ENCODE measurements at places on chromosomes 3 and 15.

GRCh38 chr3:138950006-138950644 lies 3.1 kb downstream of the FOXL2NB start:
- H3K4me3 ChIP-seq, result peak overlapping the region; percentile 31
- H3K36me3 ChIP-seq, result no peaks in the 10 kb centered on the region
- no peak overlapping the region for H3K27ac ChIP-seq
- H3K4me1 ChIP-seq, result peaks cover 22% of the 10 kb centered on the region
- no peak for DNase-seq
- H3K27me3 ChIP-seq, result peaks cover 19% of the 10 kb centered on the region

DNA sequence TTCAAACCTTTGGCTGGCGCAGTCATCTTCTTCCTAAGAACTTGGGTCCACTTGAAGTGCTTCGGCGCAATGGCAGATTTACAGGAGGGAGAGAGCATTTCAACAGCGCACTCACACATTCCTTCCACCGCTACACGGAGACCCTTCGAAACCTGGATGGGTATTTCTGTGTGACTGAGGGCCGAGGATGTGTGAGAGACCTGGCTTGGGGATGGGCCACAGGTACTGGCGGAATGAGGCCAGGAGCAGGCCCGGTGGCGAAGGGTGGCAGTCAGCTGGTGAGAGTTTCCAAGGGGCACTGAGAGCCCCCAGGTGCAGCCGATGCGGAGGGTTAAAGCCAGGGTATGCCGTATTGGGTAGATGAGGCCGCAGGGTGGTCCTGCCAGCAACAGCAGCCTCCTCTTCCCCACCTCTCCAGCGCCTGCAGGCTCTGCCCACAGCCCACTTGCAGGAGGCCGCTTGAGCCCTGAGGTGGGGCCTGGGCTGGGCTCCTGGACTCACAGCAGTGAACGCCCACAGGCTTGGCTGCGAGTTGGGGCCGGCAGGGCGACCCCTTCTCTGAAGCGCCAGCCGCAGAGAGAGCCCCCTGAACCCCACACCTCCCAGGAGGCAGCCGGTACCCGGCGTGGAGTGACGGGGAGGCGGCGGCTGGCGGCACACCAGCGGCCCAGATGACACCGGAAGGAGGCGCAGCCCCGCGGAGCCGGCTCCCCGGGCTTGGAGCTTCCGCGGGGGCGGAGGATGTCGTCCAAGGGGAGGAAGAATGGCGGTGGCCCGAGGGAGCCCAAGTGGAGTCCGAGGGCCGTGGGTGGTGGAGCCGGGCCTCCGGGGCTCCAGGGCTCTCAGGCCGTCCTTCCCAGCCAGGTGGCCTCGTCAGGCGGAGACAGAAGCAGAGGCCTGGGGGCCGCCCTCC lies 166.5 kb downstream of the NSMCE3 start:
- DNase-seq, result no peak
- H3K36me3 ChIP-seq, result no peaks in the 10 kb centered on the region
- peak overlapping the region; percentile 44 for H3K4me3 ChIP-seq
- peak overlapping the region; percentile 3 for H3K27ac ChIP-seq
- H3K27me3 ChIP-seq, result no peaks in the 10 kb centered on the region
- H3K4me1 ChIP-seq, result no peaks in the 10 kb centered on the region

DNA sequence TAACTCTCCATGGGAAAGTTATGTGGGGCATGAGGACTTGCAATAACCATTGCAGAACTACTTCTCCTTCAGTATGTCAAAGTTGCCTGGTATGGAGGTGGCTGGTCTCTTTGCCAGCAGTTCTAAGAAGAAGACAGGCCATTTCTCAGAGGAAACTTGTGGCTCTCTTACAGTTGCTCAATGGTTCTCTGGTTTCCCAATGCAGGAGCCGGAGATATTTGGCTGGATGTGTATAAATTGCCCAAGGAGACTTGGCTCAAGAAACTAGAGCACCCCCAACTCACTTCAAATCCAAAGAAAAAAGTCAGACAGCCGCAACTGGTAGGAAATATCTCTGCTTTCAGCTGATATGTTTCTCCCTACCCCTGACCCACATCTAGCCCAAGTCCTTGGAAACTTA lies 24.2 kb downstream of the WDR93 start:
- H3K36me3 ChIP-seq, result no peaks in the 10 kb centered on the region
- H3K27ac ChIP-seq, result no peak overlapping the region
- no peak for DNase-seq
- no peaks in the 10 kb centered on the region for H3K27me3 ChIP-seq
- H3K4me1 ChIP-seq, result no peaks in the 10 kb centered on the region

DNA sequence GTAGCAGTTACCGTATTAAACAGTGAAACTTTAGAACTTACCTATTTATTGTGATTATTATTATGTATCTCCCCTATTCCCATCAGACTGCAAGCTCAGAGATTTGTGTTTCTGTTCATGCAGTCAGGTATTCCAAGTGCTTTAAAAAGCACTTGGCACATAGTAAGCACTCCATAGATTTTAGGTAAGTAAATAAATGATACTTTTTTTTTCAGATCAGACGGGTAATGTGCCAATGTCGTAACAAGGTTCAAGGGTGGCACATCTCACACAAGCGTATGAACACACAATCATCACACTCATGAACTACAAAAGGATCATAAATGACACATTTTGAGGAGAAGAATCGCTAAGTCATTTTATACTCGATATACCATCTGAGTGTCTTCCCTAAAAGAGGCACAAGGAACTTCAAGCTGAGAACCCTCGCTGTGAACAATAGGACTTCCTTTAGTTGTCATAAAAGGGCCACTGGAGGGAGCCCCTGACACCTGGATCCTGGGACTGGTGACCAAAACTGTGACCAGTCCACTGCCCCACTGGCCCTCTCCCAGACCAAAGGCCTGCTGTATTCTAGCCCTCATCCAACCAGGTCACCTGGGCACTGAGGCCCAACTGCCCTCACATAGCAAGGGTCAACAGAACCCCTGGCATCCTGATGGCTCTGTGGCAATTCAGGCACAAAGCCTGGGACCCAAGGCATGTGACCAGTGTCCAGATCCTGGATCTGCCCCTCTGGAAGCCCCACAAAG lies 32.1 kb downstream of the KIF9 start:
- H3K4me3 ChIP-seq, result no peak overlapping the region
- no peak for DNase-seq
- H3K4me1 ChIP-seq, result no peaks in the 10 kb centered on the region
- no peak overlapping the region for H3K27ac ChIP-seq

GRCh38 chr3:66390013-66390412 lies 110.8 kb downstream of the LRIG1 start:
- H3K27me3 ChIP-seq, result no peaks in the 10 kb centered on the region
- no peak for DNase-seq
- peaks cover 27% of the 10 kb centered on the region for H3K4me1 ChIP-seq
- no peak overlapping the region for H3K4me3 ChIP-seq
- H3K36me3 ChIP-seq, result peaks cover 25% of the 10 kb centered on the region
- H3K27ac ChIP-seq, result no peak overlapping the region

DNA sequence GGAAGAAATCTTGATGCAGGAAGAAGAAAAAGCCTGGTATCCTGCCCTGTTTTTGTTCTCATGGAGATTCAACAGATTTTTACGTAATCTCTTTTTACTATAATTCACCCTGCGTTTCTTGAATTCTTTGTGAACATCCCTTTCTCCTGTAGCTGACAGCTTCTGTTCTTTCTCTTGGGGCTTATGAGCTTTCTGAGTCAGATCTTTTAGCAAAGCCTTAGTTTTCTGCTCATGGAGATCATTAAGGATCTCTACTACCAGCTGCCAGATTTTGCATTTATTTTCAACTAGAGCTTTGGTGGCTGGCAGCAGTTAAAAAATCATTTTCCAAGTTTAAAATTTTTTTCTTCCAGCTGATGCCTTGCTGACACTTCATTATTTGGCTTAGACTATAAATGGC lies 51.6 kb downstream of the MOBP start:
- no peaks in the 10 kb centered on the region for H3K27me3 ChIP-seq
- DNase-seq, result no peak
- no peak overlapping the region for H3K4me3 ChIP-seq
- no peaks in the 10 kb centered on the region for H3K36me3 ChIP-seq

- no peak overlapping the region for H3K4me3 ChIP-seq
- no peak overlapping the region for H3K27ac ChIP-seq
- no peaks in the 10 kb centered on the region for H3K36me3 ChIP-seq
- no peaks in the 10 kb centered on the region for H3K4me1 ChIP-seq
- DNase-seq, result peak; percentile 64
- no peaks in the 10 kb centered on the region for H3K27me3 ChIP-seq
Measured at GRCh38 chr15:69668963-69669362, 216.3 kb downstream of the RPLP1 start.

GRCh38 chr15:101388046-101388445 lies 93.0 kb upstream of the SNRPA1 start:
- H3K4me3 ChIP-seq, result no peak overlapping the region
- no peaks in the 10 kb centered on the region for H3K36me3 ChIP-seq
- no peak overlapping the region for H3K27ac ChIP-seq
- H3K27me3 ChIP-seq, result no peaks in the 10 kb centered on the region

GRCh38 chr15:95457520-95457919 lies 873.0 kb upstream of the NR2F2 start:
- H3K4me3 ChIP-seq, result no peak overlapping the region
- peak overlapping the region; percentile 47 for H3K27ac ChIP-seq
- no peaks in the 10 kb centered on the region for H3K27me3 ChIP-seq
- peaks cover 4% of the 10 kb centered on the region for H3K4me1 ChIP-seq
- no peaks in the 10 kb centered on the region for H3K36me3 ChIP-seq

DNA sequence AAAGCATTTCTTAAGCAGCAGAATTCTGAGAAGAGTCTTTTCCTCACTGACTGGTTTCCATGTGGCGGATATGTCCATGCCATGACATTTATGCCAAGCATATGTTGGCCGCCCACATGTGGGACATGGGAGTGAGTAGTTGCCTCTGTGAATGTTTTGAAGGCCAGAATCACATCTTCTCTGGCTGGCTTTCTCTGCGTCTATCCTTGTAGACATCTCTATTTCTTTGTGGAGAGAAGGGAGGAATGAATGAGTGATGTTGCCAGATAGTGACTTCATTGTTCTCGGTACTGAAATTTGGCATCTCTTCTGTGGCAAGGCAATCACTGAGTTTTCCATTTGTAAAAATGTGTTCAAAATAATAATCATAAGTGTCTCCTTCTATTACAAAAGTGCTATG lies 316.0 kb downstream of the CLSTN2 start:
- H3K27me3 ChIP-seq, result no peaks in the 10 kb centered on the region
- H3K36me3 ChIP-seq, result no peaks in the 10 kb centered on the region
- no peaks in the 10 kb centered on the region for H3K4me1 ChIP-seq
- H3K4me3 ChIP-seq, result no peak overlapping the region
- no peak overlapping the region for H3K27ac ChIP-seq

DNA sequence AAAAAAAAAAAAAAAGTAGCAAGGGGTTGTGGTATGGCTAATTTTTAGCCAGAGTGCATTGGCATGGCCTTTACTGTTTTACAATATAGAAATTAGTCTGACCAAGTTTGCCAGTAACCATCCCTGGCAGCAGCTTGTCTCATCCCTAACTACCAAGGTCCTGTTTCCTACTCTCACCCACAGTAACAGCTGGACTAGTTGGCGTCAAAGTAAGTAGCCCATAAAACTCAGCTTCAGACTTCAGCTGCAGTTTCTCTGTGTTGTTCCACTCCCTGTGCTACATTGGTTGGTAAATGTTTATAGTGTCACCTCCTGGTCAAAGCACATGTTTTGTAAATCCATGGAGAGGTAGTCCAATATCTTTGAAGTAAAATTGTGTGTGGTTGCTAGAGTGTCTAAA lies 691.3 kb downstream of the ZPLD1 start:
- no peaks in the 10 kb centered on the region for H3K27me3 ChIP-seq
- H3K4me3 ChIP-seq, result no peak overlapping the region
- no peaks in the 10 kb centered on the region for H3K4me1 ChIP-seq
- DNase-seq, result no peak

DNA sequence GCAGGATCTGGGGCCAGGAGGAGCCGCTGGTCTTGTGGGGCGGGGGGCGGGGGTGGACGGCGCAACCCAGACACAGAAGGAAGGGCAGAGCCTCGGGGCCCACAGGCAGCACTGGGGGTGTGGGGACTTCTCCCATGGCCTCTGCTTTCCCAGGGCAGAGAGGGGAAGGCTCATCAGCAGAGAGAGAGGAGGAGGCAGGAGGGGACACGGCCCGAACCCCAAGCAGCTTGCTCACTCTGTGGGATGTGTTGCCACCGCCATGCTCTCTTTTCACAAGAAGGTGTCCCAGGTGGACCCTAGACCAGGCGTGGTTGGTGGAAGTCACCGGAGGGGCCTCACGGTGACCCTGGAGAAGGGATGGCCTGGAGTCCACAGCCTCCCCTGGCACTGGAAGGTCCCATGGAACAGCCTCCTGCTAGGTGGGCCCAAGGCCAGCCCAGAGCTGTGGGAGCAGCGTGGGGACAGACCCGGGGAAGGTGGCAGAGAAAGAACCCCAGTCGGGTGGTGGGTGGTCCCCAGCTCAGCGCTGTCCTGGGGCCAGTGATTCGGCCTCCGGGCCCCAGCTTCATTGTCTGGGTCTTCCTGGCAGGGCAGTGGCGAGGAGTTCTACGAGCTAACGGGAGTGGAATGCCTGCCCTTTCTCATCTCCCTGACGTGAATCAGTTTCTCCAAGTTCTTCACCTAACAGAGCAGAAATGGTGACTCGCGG lies 46.8 kb upstream of the PCSK6 start:
- no peak overlapping the region for H3K4me3 ChIP-seq
- H3K4me1 ChIP-seq, result no peaks in the 10 kb centered on the region
- H3K27me3 ChIP-seq, result no peaks in the 10 kb centered on the region

GRCh38 chr15:37053166-37053565 lies 47.2 kb downstream of the MEIS2 start:
- H3K4me3 ChIP-seq, result no peak overlapping the region
- H3K27me3 ChIP-seq, result no peaks in the 10 kb centered on the region
- no peak overlapping the region for H3K27ac ChIP-seq
- DNase-seq, result no peak

DNA sequence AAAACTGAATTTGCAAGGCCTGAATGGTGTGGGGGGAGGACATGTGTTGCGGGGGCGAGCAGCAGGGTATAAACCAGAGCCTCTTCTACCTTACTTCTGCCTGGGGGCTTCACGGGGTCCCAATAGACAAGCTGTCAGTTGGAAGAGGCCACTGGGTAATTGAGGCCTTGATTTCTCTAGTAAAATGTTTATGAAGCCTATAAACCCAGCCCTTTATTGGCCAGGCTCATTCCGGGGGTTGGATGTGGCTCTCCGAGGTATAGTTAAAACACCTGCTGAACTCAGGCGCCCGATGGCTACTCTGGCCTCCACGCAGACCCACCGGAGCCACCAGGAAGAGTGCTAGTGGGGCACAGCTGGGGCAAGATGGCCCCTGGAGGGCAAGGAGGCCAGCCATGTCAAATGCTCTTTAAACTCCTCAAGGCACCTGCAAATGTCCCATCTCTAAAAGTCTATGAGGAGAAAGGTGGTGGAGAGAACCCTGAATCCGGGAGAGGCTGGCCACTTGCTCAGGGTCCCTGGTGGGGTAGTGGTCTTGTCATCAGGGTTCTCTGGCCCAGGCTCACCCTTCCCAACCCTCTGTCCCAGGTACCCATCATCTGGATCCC lies 34.3 kb downstream of the IGDCC3 start:
- no peak overlapping the region for H3K27ac ChIP-seq
- DNase-seq, result no peak
- H3K4me3 ChIP-seq, result no peak overlapping the region
- no peaks in the 10 kb centered on the region for H3K4me1 ChIP-seq

GRCh38 chr15:85313339-85313738 lies 67.1 kb upstream of the AKAP13 start:
- no peaks in the 10 kb centered on the region for H3K4me1 ChIP-seq
- H3K36me3 ChIP-seq, result no peaks in the 10 kb centered on the region
- H3K27ac ChIP-seq, result no peak overlapping the region
- no peak overlapping the region for H3K4me3 ChIP-seq

Data from ascending aorta (tissue), 2 donors.